Activated T-helper 17 cell treated with anti-CD3 and anti-CD28 coated beads, Interleukin-2, amount 50 U/mL, for 72 hours (primary cell): ENCODE measurements at places on chromosomes 11 and 22. TPM values are rescaled to one million over a fixed set of nuclear protein-coding genes. Genes with fewer than 3 reads are reported as not detected.

DNA sequence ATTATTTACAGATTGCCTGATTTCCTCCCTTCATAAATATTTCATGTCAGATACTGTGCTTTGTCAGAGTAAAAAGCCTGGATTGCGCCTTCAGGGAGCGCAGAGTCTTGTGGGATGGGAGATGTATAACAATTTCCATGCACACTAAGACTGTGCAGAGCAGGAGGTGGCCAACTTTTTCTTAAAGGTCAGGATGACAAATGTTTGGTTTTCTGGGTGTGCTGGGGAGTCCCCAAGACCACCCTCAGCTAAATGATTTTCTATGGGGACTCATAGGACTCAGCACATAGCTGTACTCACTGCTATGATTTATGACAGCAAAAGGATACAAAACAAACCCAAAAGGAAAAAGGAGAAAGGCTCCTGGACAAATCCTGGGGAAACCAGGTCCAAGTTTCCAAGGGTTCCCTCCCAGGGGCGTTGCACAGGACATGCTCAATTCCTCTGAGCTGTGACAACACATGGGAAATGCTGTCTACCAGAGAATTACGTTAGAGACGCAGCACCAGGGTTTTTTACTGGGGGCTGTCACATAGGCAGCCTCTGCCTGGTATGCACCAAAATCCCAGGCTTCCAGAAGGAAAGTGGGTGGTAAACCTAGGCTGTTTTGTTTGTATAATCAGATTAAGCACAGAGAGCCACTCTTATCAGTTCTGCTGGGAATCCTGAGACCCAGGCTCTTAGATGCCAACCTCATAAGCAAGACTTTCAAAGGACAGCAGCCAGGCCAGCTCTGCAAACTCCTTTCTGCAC is 59.1 kb downstream of the CSNK2A3 start:
- ATAC-seq = no peak

GRCh38 chr22:32827049-32827602 is 25.6 kb downstream of the TIMP3 start:
- ATAC-seq = no peak

GRCh38 chr11:35097814-35098455 is 41.0 kb upstream of the CD44 start:
- no peak for ATAC-seq

FAM83F gene
- 0.37 TPM for total RNA-seq

DNA sequence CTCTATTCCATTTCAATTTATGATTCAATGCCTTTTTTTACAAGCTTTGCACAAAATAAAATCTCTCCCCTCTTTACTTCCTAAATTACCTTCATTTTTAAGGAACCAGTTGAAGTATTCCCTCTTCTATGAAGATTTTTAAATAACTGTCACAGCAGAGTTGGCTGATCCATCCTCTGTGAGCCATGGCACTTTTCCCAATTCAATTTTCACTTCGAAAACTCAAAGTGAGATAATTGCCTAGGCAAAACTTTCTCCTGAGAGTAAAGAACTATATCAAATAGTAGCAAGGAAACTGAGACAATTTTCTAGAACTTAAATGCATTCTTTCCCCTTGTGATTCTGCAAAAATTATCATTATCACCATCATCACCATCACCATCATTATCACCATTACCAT is 259.9 kb upstream of the ARHGAP20 start:
- no peak for ATAC-seq

DNA sequence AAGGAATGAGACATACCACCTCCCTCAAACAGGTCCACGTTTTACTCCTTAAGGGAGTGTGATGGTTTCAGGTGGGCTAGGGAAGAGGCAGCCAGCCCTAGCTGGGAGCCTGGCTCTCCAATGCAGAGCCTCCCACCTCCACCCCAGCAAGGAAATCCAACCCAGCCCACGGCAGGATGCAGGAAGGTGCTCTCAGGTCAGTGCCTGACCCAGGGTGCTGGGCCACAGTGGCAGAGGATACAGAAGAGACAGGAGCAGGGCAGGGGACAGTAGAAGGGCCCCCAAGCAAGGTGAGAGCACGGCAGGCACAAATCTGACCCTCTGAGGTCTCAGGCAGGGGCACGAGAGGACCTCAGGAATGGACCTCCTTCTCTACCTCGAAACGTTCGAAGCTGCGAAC is 26.9 kb upstream of the CCND1 start:
- no peak for ATAC-seq

GRCh38 chr11:34676227-34676626 is 55.3 kb downstream of the EHF start:
- no peak for ATAC-seq

- no peak for ATAC-seq
These were observed 121.2 kb downstream of the C11orf58 start for GRCh38 chr11:16859651-16860050.

GRCh38 chr11:50088231-50088630 is 55.6 kb downstream of the OR4C45 start:
- no peak for ATAC-seq

DNA sequence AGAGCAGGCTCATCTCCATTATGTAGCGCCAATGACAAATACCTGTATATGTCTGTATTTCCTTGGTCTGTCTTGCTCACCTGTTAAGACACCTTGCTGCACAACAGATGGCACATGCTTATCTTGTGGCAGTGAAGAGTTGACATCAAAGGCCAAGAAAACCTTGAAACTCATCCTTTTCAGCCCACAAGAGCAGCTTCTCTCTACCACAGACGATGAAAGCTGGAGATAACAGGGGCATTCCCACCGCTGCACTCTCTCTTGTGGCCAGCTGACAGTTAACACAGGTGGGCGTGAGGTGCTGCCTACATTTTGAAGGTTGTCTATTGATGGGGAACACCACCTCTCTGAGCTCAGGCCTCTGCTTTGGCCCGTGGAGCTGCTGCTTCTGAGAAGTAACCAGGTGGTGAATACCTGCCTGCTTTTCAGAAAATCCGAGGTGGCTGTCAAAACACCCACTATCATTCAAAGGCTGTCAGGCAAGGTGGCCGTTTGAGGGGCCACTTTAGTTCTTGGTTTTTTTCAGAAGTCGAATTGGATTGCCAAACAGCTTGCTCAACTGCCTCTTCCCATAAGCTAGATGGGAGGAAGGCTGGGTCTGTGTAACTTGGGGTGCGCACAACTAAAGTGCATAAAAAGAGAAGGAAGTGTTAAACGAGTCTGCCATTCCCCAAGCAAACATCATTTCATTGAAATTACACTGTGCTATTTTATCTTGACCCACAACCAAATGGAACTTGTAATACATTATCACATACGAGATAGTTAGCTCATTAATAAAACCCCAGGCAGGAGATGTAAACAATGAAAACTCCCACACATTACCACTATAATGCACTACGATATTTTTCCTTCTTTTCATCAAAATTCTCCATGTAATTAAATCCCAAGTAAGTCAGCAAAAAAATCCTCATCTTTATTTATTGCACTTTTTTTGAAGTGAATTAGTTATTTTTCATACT is 87.1 kb upstream of the RAG2 start:
- peak; percentile 63 for ATAC-seq

DNA sequence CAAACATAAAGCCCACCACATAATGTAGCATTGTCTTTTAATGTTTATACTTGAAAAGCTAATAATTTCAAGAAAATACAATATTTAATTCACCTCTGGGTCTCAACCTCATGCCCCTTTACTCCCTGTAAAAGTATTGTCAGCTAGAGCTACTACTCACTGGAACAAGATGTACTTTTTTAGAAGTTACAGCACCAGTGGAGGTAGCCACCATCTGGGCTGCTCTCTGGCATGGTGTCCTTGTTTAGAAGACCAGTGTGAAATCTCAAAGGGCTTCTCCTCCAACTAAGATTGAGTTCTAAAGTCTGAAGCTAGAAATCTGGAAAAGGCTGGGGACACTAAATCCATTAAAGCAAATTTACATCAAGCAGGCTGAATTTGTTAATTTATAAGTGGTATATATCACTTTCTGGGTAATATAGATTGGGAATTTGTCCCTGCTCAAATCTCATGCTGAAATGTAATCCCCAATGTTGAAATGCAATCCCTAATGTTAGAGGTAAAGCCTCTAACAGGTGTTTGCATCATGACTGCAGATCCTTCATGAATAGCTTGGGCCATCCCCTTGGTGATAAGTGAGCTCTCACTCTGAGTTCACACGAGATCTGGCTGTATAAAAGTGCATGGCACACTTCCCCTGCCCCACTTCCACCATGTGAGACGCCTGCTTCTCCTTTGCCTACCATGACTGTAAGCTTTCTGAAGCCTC is 47.6 kb downstream of the PITPNB start:
- ATAC-seq = no peak
